Activated CD4-positive, alpha-beta T cell treated with anti-CD3 and anti-CD28 coated beads, Interleukin-2, amount 50 U/mL, for 48 hours (primary cell): ENCODE measurements at places on chromosomes 11 and 22.
A peak's percentile ranks its signal among the peaks of the same experiment; 100 is the strongest.

DNA sequence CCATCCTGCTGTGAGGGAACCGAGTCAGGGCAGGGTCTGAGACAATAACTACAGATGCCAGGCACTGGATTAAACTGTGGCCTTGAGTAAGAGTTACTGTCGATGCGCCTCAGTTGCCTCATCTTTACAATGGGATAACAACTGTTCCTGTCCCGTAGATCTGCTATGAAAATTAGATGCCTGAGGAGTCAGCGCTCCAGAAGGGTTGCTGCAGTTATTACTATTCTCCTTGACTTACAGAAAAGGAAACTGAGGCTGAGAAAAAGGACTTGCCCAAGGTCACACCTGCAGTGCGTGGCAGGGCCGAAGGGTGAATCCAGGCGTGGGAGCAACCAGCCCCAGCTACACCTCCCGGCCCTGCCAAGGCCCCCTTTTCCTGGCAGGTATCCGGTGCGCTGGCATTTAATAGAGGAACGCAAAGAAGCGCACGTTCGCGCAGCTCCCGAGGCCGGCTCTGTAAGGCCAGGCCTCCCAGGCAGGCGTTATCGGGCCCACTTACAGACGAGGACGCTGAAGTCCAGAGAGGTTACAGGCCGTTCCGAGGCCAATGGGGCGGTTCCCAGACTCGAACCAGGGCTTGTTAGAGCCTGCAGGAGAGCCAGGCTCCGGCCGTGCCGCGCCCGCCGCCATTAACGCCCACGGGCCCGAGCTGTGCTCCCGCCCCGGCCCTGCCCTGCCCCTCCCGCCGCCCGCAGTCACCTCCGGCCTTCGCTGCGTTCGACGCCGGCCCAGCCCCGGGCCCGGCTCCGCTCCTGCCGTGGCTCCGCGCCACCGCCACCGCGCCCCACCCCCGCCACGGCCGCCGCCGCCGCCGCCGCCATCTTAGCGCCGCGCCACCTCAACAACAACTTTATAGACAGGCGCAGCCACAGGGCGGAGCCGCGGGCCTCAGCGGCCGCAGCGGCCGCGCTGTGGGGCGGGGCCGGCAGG lies at the start of gene C11orf68:
Gene C11orf68, minus strand, starts transcription at position 852 of the 930 bp plus-strand sequence. Its CDS starts 31 bp downstream, at position 821.
- no peak for DNase-seq

- DNase-seq, result no peak
Observed at GRCh38 chr11:80586464-80586863, 1145.6 kb upstream of the TENM4 start.

DNA sequence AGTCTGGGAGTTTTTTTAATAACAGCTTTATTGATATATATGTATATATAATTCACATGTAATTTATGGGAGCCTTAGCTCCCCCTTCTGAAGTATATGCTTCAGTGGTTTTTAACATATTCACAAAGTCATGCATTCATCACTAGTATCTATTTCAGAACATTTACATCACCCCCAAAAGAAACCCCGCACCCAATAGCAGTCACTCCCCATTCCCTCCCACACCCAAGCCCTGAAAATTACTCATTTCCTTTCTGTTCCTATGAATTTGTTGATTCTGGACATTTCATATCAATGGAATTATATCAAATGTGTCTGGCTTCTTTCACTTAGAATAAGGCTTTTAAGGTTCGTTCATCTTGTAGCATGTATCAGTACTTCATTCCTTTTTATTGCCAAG lies 35.6 kb upstream of the SYT7 start:
- DNase-seq, result no peak

DNA sequence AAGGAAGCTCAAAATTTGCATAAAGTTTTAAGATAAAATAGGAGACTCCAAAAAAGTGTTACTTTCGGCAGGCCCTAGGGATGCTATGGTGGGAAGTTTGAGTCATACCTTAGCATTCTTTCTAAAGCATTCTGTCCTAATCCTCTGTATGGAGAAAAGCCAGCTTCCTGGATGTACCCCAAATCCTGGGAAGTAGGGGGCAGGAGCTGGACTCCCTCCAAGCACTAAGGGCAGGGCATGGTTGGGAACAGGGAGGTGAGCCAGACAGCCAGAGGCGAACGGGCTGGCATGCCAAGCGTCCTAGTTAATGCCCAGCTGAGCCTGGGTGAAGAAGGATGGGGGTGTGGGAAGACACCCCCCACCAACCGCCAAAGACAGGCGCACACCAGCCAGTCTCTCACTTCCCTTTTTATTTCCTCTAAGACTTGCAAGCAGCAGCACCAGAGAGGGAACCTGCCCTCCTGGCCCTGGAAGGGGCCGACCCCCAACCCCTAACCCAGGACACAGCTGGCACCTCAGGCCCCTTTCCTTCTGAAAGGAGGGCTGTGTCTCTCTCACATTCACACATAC lies 23.9 kb downstream of the RTN4RL2 start:
- DNase-seq, result no peak

DNA sequence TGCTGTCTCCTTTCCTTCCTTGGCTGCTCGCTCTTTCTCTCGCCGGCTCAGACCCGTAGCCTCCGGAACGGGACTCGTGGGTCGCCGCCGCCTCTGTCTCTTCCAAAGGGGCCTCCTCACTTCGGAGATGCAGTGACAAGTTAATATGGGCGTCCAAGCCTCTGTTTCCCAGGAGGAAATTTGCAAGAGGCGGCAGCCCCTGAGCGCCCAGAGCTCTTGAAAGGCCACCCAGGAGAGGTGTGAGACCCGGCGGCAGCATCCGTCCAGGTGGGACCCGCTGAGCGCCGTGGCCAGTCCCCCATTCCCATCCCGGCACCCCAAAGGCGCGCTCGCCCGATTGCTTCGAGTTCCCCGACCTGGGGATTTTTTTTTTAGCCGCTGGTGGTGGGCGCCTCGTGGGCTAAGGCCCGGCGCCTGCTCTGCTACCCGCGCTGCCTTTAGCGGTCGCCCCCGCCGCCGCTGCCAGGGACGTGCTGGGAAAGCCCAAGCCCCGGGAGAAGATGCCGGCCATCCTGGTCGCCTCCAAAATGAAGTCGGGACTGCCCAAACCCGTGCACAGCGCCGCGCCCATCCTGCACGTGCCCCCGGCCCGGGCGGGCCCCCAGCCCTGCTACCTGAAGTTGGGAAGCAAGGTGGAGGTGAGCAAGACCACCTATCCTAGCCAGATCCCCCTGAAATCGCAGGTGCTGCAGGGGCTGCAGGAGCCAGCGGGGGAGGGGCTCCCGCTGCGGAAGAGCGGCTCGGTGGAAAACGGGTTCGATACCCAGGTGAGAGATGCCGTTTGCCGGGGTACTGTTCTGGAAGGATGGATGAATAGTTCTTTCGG lies 772 bp downstream of the NAV2 start:
- DNase-seq, result peak; percentile 20

DNA sequence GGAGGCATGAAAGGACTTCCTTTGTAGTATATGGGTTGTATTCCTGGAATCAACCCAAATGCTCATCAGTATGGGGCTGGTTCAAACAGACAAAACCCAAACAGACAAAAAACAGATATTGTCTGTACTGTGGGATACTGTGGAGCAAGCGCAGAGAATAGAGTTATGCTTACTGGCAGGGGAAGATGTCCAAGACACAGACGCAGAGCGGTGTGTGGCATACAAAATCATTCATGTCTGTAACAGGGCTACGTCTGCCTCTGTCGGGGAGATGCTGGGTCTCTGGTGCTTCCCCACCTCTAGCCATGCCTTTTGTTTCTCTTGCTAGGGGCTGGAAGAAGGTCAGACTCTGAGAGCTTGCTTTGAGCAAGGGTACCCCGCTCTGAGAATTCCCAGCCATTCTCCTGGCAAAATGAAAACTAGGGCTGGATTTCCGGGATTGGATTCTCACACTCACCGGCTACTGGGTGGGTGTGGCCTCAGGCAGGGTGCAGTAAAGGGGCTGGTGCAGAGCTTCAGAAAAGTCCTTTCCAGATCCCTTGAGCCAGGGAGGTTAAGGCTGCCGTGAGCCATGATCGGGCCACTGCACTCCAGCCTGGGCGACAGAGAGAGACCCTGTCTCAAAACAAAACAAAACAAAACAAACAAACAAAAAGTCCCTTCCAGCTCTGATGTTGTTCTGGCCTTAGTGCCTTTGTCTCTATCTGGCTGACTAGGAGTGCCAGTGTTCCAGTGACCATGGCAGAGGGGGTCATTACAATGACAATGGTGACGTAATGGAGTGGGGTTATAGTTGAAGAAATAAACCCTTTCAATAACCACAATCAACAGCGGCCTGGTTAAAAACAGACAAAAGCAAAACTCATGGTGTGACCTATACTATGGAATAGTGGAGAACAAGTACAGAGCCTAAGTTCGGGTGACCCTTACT lies 2.9 kb upstream of the ABCC8 start:
- no peak for DNase-seq

- no peak for DNase-seq
Observed at GRCh38 chr11:126619516-126619915, 264.0 kb downstream of the ST3GAL4 start.

DNA sequence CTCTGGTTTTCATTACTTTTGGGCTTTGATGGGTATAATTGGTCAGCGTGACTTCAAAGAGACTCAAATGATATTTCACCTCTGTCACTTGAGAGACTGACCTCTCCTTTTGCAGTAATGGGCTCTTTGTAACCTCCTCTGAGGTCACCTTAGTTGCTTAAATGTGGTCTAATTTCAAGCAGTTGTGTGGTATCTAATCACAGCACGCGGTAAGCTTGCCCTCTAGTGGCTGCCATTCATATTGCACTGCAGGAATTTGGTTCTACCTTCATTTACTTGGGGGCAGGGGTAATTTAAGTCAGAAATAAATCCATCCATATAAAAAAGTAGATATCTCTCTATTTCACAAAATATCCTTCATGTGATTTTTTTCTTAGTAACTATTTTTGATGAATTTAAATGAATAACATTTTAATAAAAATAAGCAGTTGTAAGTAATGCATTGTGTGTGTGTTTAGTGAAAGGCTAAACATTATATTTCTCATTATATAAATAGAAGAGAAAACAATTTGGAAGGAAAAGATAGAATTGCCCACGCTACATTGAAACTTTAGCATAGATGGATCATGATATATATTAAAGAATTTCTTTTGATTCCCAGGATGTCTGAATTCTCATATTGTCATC lies 55.0 kb upstream of the ANO3 start:
- DNase-seq, result peak; percentile 16

GRCh38 chr22:27748751-27749191 lies 52.8 kb downstream of the MN1 start:
- DNase-seq, result no peak

- DNase-seq, result no peak
Observed at GRCh38 chr11:106733635-106734034, 284.6 kb downstream of the GUCY1A2 start.

DNA sequence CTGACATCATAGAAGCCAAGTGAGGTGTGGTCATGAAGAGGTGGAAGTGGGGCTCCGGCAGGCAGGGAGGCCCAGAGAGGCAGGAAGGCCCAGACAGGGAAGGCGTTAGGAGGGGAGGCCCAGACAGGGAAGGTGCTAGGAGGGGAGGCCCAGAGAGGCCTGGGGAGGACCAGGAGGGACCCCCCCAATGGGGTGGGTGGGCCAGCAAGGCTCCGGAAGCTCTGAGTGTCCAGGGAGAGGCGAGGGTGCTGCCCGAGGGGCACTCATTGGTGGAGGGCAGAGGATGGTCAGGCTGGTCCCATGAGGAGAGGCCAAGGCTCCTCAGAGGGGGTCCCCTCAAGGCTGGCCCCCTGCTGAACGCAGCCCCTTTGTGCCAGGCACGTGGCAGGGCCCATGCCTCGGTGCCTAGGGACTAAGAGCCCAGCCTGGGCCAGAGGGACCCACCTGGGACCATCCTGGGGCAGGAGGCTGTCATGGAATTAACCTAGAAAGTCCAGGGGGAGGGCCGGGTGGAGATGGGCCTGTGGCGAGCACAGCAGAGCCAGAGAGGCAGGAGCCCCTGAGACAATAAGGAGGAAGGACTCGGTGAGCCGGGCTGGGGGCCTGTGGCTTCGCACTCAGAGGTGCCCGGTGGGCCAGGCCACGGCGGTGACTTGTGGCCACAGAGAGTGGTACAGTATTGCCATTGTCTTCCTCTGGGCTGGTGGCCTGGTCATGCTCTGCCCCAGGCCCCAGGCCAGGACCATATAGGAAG lies 12.2 kb downstream of the PHLDA2 start:
- no peak for DNase-seq

DNA sequence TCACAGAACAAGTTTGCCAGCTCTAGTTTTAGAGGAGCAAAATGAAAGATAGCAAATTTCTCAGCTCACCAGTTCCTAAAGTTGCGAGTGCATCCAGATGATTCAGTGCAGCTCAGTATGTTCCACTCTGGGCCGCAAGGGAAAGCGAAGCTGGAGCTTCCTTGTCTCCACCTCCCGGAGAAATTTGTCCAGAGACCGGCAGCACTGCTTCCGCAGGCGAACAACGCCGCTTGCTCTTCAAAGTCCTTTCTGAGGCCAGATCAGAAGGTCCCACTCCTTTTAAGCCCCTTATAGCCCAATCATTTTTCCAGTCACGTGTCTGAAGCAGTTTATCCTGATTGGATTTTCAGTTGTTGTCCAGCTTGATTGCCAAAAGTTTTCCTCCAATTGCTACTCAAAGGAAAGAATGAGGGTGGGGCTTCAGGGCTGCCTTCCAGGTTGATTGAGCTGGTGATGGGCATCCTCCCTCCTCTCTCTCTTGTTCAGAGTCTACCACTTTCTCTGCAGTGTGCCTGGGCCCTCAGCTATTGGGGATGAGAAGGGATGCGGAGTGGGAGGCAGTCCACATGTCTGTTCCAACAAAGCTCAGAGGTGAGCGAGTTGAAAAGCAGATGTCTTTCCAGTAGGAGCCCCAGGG lies at the start of gene ZNF280A:
Gene ZNF280A, minus strand, starts transcription at position 251 of the 637 bp plus-strand sequence. CDS start 4,640 bp downstream, outside the sequence.
- no peak for DNase-seq

- DNase-seq, result no peak
Observed at GRCh38 chr11:76480241-76480640, 35.4 kb downstream of the EMSY start.

GRCh38 chr11:72985645-72986044 lies 156.5 kb downstream of the FCHSD2 start:
- DNase-seq, result no peak

DNA sequence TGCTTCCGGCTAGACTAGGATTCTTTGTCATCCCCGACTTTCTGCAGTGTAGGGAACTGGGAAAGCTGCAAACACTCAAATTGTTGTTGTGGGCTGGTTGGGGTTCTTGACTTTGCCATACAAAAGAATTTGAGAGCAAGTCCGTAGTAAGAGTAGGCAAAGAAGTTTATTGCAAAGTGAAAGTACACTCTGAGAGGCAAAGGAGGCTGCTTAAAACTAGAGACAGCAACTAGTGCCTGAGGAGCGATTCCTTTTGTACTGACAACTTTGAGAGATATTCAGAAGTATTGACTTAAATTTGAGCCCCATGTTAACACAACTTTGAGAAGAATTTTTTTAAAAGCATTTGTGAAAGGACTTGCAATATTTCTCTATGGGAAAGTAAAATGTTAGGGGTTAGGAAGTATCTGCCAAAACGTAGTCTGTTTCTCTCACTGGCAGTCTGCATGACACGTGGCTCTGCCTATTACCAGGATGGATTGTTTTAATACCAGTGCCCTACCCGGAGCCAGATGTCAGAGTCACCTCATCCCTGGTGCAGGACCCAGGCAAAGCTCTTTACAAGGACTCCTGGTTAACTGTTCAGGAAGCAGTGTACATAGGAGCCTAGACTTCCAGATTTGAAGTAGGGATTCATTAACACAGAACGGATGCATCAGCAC lies 85.0 kb upstream of the CLPB start:
- DNase-seq, result no peak
